ENCODE measurements at places on chromosomes 1 and 21.

DNA sequence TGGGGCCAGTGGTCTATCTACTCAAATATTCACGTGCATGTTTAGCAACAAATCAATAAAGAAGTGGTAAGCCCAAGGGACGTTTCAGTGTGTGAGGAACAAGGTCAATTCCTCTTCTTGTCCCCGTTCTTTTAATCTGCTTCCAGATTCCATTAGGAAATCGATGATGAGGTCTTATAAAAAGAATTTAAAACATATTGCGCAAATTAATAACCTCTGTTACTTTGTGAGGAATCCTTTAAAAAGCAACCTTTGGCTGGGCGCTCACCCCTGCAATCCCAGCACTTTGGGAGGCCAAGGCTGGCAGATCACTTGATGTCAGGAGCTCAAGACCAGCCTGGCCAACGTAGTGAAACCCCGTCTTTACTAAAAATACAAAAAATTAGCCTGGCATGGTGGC is 113.0 kb upstream of the TMPRSS2 start:
- no peak for DNase-seq

DNA sequence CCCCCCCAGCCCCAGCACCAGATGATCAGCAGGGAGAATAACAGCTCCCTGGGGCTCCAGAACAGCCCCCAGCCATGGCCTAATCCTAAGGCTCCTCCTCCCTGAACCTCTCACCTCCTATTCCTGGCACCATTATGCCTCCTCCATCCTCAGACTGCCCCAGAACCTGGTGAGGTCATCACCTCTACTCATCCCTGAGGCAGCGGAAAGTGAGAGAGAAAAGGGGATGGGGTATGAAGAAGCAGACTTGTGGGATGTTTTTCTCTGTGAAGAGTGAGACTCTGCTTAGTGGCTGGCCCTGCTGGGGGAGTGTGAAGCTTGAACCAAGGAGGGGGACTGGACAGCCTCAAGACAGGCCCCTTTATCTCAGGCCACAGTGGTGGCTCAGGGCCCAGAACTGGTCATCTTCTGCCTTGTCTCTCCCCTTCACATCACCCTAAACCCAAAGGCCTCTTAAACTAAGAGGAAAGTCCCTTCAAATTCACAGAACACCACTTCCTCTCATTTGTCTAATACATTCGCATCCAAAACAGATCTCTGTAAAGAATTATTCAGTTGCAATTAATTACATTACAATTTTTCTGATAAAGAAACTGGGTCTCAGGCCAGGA is 2.2 kb upstream of the PPM1J start:
- no peak for DNase-seq

GRCh38 chr1:232059726-232060374 is 433.3 kb downstream of the DISC1 start:
- no peak for DNase-seq

DNA sequence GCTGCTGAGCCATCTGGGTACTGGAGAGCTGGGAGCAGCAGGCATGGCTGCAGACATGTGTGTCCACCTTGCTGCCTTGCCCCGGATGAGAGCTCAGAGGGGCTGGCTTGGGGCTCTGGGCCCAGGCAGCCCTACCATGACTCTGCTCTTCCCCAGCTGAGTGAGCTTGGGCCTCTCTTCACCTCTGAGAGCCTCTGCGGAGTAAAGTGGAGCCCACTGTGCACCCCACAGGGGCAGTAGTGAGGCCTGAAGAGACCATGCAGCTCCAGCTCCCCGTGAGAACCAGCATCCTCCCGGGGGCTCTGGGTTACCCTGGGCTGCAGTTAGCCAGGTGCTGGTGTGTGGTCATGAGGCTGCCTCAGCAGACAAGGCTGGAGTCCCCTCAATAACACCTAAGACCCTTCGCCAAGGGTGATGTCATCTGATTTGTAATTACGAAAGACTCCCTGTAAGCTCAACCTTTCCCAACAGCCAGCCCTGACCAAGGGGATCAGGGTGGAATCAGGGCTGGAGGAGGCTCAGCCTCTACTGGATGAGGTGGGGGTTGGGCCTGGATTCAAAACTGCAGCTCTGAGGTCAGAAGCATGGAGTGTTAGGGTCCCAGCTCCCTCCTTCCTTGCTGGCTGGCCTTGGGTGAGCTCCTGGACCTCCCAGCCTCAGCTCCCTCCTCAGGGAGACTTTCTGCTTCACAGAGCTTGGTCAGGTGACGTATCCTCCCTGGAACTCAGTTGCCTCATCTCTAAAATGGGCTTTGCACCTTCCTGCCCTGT is 308.0 kb downstream of the MATN1 start:
- DNase-seq: no peak

DNA sequence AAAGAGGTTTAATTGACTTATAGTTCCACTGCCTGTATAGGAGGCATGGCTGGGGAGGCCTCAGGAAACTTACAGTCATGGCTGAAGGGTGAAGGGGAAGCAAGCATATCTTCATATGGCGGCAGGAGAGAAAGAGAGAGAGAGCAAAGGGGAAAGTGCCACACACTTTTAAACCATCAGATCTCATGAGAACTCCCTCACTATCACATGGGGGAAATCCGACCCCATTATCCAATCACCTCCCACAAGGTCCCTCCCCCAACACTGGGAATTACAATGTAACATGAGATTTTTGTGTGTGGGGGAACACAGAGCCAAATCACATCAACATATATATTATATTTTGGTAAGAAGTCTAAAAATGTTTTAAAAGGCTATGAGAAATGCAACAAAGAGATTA is 27.2 kb downstream of the FABP3 start:
- no peak for DNase-seq

DNA sequence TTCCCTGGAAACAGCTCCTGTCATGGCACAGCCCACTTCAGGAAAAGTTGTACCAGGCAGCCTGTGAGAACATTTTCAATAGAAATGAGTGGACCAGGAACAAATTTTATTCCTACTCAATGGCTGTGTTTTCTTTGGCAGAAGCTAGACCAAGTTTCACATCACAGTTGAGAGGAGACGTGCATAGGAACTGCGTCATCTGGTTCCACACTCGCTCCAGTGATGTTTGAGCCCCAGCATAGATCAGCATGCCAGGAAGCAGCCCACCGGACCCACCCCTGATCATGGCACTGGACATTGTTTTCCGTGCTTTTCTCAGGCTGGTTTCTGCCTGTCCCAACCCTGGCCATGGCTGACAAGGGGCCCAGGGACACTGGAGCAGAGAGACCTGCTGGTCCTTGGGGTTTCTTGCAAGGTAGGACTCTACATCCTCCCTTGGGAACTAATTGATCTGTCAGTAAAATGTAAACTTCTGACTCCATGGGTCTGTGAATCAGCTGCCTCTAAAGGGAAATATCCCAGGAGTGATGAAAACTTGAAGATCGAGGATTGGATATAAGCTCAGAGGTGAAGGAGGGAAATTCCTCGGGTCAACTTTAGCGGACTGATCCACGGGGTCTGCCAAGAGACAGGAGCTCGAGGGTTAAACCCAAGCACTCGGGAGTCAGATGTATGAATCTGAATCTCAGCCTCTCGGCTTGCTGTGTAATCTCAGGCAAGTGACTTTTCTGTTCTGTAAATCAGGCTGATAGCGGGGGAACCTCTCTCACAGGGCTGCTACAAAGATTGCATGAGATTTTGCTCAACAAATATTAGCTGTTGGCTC is 35.7 kb downstream of the NEK2 start:
- no peak for DNase-seq

DNA sequence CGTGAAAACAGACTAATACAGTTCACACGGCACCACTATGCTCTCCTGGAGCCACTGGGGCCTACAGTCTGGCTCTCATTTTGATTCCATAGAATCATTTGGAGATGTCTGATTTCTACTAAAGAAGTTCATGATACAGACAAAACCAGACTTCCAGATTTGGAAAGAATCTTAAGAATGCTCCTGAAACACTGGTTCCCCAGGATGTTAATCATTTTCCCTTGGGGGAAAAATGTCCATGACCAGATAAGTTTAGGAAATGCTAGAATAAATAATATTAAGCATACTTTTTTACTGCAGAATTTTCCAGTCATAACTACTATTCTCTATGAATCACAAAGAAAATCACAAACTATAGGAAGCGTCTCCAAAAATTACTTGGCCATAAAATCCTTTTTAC is 63.0 kb upstream of the RGS7 start:
- no peak for DNase-seq

GRCh38 chr1:247335882-247336281 is 4.2 kb upstream of the ZNF496 start:
- DNase-seq: no peak

- DNase-seq: peak; percentile 7
Measured at GRCh38 chr21:18041012-18041411, 203.6 kb upstream of the CHODL start.

DNA sequence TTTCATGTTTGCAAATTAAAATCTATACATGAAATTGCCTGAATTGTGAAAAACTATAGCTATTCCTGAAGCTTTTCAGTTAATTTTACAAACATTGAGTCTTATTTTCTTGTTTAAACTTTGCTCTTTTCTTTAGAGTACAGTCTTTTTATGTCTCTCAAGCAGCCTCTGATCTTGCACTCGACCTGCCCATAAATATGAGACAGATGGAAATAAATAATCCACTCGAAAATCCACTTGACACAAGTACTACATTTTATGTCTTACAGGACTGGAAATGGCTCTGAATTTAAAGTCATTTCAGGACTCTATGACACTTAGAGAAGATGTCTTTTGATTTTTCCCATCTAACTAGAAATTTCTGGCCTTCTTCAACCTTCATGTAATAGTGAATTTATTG is 283.8 kb downstream of the USP25 start:
- DNase-seq: no peak

GRCh38 chr1:230577537-230577936 is 64.7 kb upstream of the COG2 start:
- DNase-seq: no peak

- no peak for DNase-seq
Measured at GRCh38 chr1:156869455-156869854, 8.8 kb downstream of the NTRK1 start.

- no peak for DNase-seq
Measured at GRCh38 chr1:11541236-11541635, 62.3 kb downstream of the DISP3 start.

GRCh38 chr1:104991702-104992101 is 1242.0 kb downstream of the AMY1C start:
- peak; percentile 88 for DNase-seq

DNA sequence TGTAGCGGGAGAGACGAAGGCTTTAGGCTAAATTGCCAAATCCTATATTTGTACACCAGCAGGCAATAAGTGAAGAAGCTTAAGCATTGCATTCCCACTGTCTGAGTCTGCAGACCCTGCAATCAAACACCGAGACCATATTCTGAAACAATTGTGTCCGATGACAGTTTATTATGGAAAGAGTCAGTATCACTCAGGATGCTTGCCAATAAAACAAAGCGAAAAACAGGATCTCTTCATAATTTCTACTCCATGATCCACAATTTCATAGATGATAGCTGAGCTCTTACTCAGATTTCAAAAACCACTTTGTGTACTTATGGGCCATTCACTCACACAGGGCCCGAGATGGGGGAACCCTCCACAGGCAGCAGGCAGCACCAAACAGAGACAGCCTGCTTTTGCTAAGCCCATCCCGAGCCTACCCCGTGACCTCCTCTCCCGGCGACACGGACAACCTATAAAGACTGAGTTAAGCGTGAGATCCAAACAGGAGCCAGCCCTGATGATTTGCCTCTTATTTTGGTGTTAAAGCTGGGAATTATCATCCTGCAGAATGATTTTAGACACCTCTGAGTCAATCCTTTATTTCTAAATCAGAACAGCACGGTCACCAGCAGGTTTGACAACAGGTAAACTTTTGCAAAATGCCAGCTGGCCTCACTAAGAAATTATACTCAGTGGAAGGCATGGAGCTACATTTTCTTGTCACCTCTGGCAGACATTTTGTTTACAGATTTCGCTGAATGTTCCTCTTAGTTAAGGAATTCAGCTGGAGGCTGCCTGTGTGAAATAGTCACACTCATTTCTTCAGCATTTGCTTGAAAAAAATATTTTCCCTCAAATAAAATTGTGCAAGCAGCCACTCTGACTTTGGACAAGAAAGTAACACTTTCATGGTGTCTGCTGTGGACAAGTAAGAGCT is 212.4 kb downstream of the GPATCH2 start:
- no peak for DNase-seq

DNA sequence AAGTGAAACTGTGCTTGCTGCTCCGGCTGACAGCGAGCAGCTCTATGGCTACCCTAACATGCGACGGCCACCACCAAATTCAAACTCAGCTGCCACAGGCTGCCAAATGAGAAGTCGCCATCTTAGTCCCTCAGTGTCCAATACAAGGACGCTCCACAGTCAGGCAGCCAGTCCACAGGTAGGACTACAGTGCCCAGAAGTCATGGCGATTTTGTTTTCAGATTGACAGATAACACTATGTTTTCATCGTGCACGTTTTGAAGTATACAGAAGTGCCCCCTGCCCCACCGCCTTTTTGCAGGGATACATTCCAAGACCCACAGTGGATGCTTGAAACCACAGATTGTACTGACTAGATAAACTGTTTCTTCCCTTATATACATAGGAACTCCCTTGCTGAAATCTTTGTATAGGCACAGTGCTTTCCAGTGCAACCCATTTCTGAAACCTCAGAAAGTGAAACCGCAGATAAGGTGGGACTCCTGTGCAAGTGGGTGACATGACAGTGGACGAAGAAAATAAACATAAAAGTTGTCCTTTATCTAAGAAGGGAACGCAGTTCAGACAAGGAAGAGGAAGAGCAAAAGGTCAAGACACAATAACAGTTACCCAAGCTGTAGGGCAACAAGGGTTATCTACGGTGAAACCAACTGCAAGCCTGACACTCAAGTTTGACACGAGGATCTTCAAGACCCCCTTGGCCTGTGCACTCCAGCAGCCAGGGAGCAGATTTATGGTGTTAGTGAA is 52.2 kb downstream of the STX6 start:
- no peak for DNase-seq

Measured in NCI-H1436 treated with DMSO at 0.1 percent for 48 hours (cell line).